ENCODE measurements at places on chromosomes 11 and 22. TPM values are rescaled to one million over a fixed set of nuclear protein-coding genes. Genes with fewer than 3 reads are reported as not detected.
A peak's percentile ranks its signal among the peaks of the same experiment; 100 is the strongest.

Gene OR4A16
- not detected for total RNA-seq

DNA sequence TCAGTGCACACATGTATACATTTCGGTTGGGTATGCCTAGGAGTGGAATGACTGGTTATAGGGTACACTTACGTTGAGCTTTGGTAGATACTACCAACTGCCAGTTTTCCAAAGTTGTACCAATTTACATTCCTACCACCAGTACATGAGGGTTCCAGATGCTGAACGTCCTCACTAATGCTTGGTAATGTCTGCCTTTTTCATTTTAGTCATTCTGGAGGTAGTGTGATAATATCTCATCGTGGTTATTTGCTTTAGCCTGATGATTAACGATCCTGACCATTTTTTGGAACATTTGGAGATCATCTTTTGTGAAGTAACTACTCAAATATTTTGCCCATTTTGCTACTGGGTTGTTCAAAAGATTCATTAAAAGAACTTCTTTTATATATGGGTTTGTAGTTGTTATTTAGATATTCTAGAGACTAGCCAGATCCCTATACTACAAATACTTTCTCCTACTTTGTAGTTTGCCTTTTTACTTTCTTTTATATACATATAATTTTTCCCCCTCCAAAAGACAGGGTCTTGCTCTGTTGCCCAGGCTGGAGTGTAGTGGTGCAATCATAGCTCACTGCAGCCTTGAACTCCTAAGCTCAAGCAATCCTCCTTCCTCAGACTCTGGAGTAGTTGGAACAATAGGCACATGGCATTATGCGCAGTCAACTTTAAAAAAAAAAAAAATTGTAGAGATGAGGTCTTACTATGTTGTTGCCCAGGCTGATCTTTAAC lies 62.1 kb downstream of the RBFOX2 start:
- no peak for DNase-seq

- no peak for DNase-seq
Observed at GRCh38 chr11:19039409-19039808, 21.1 kb downstream of the MRGPRX2 start.

DNA sequence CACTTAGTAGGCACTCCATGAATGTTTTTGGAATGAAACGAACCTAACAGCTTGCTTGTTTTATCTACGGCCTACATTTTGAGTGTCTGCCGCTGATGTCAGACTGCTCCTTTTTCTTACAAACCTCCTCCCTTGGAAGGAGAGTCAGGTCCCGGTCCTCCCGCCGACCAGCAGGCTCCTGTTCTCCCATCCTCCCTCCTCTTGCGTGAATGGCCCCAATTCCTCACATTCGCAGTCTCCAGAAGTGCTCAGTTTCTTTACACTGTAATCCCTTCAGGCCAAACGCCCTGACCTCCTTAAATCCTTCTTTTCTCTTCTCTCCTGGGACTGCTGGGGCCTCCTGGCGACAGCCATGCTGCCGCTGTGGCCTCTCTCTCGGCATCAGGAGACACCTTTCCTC lies 82.6 kb upstream of the CSNK2A3 start:
- DNase-seq: peak; percentile 61

- no peak for DNase-seq
Observed at GRCh38 chr11:73053964-73054363, 88.2 kb downstream of the FCHSD2 start.

- DNase-seq: no peak
Observed at GRCh38 chr11:23423104-23423503, 562.8 kb upstream of the CCDC179 start.

- DNase-seq: no peak
Observed at GRCh38 chr11:95586661-95587060, 202.9 kb downstream of the FAM76B start.

GRCh38 chr11:116913000-116913399 lies 75.6 kb upstream of the APOA1 start:
- no peak for DNase-seq

Gene TSPO
- total RNA-seq: 23.9 TPM

DNA sequence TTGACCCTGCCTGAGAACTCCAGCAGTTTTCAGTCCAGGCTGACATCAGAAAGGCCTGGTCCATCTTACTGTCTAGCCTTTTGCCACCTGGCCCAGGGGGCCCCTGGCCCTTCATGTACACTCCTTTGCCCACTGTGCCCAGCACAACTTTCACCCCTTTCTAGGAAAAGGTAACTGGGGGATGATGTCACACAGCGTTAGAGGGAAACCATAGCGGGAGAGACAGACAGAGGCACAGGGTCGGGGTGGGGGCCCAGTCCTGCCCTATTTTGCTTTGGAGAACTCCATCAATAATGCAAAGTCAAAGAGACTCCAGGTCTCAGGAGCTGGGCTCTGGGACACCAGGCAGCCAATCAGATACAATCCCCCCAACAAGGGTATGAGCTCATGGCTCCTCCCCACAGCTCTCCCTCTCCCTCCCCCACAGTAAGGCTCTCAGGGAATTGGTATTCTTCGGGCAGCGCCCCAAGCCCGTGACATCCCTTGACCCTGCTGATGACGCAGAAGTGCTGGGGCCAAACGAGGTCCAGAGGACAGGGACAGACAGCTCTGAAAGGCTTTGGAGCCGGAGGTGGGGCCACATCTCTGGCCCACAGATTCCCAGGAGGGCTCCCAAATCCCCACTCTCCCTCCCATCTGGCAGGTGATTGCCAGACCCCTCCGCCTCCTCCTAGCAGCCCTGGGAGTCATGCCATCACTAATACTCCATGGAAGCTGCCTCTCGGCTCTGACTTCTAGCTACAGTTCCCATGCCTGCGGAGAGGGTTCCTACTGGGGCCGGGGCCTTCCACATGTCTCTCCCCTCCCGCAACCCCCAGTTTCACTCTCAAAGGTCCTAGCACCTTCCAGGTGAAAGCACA lies 5.9 kb downstream of the USP2 start:
- no peak for DNase-seq

Gene SAA2
- not detected for total RNA-seq
